HS-27A (cell line): ENCODE measurements at places on chromosomes 6 and 20.

DNA sequence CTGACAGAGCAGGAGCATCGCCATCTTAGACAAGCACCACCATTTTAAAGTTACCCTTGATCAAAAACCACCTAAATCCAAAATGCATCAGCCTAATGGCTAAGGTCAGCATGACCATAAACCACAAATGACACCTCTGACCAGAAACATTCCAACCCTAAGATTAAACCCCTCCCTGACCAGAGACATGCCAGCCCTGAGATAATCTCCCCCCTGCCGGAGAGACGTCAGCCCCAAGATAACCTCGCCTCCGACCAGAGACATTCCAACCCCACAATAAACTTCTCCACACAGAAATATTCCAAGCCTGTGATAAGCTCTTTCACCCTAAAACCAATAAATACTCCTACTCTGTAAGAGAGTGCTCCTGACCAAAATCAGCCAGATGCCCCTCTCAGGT lies 53.5 kb downstream of the PXDC1 start:
- no peak for DNase-seq

DNA sequence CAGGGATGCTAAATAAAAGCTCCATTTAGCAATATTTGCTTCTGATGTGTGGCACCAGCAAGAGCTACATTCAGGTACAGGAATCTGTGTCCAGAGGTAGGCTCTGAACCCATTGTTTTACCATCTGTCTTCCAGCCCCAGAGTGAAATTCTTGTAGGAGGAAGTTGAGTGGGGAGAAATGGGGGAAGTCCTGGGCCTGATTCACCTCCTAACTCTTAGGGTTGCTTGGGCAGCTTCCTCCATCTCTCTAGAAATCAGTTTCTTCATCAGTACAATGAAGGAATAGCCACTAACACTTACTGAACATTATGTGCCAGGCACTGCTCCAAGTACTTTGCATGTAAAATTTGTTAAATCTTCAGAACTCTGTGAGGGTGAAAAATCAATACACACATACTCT lies 35.1 kb upstream of the TSPYL1 start:
- DNase-seq = no peak

DNA sequence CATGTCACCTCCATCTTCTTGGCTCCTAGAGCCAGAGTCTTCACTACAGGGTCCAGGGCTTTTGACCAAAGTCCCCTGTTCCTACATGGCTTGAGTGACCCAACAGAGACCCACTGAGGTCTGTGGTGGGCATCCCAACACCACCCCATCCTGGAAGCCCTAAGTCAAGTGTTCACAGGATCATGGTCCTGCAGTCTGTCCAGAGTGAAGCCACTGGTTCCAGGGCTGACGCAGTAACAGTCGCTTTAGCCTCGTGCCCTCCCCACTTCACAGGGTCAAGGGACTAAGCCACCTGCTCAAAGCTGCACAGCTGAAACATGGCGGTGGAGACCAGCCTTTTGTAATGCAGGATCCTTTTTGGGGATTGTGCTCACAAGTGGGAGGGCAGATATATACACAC lies 133.9 kb downstream of the JPH2 start:
- no peak for DNase-seq

- DNase-seq = no peak
Observed at GRCh38 chr20:41286240-41286851, 31.2 kb downstream of the ZHX3 start.

DNA sequence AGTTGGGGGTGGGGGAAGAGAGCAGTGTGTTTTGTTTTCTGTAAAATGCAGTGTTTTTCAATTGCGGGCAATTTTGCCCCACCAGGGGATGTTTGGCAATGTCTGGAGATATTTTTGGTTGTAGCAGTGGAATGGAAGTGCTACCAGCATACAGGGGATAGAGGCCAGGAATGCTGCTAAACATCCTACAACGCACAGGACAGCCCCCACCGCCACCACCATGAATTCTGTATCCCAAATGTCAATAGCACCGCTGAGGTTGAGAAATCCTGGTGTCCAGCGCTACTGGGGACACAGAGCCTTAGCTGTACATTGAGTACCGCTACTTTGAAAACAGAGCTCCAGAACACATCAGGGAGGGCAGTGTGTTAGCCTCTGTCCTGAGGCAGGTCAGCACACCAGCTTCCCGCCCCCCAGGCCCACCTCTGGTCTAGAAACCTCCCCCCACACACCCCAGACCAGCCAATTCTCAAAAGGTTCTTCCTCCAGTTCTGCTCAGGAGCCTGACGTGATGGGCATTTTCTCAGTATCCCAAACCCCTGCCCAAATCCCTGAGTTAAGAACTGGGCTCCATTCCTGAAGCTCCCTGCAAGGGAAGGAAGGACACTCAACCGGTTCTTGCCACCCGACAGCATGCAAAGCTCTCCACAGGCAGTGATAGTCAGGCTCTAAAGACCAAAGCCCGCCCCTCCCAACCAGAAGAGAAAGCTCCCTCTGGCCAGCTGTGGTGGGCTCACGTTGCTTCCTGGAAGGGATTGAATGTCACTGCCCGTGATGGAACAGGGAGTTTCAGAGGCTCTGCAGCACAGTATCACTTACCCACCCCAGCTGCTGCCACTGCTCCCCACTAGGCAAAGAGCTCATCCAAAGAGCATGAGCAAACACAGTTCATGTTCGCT lies 321.5 kb upstream of the JARID2 start:
- DNase-seq = no peak

DNA sequence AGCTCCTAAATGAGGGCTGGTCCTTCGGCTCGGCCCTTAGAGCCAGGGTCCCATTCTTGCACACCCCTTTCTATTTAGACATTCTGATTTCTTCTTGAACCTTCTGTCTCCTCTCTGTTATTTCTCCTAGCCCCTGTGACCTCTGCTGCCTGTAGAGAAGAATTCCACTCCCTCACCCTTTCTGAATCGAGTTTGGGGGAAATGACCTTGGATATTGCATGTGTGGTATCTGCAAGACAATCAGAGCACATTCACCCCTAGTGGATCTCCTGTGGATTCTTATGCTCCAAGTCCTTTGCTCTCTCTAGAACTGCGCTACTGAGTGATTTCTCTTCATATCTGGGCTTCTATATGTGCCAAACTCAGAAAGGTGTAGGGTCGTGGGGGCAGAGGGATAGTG lies 55.0 kb downstream of the SLC35D3 start:
- DNase-seq = no peak

DNA sequence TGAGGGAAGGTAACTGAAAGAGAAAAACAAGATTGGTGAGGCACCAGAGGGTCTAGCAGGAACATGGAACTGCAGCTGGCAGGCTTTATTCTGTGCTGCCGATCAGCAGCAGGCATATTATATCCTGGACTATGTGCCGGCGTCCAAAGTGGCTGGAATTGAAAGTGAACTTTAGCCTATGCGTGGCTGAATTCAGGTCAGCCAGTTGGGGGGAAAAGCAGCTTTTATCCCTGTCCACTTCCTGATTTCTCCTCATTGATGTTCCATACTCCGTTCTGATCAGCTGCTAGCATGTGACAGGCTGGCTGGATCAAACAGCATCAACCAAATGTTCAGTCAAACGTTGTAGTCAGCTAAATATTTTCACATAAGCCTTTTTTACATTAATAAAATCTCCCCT lies 99.0 kb downstream of the CAP2 start:
- no peak for DNase-seq

GRCh38 chr6:37225350-37226169 lies 32.0 kb upstream of the TBC1D22B start:
- no peak for DNase-seq

- DNase-seq = no peak
Observed at GRCh38 chr6:1739680-1740079, 130.0 kb downstream of the FOXC1 start.

- DNase-seq = peak; percentile 12
Observed at GRCh38 chr20:25360631-25361286, 29.9 kb downstream of the ABHD12 start.

GRCh38 chr6:108518714-108519576 lies 41.8 kb upstream of the FOXO3 start:
- no peak for DNase-seq

GRCh38 chr6:164106345-164106769 lies 691.8 kb downstream of the QKI start:
- no peak for DNase-seq

DNA sequence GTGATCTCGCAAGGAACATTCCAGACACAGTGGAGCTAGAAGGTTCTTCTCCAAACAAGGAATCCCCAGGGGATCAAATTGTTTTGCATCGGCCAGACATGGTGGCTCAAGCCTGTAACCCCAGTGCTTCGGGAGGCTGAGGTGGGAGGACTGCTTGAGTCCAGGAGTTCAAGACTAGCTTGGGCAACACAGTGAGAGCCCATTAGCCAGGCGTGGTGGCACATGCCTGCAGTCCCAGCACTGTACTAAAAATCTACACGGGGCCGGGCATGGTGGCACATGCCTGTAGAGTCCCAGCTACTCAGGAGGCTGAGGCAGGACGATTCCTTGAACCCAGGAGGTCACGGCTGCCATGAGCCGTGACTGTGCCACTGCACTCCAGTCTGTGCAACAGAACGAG lies 15.3 kb downstream of the GMEB2 start:
- DNase-seq = no peak

GRCh38 chr20:8078528-8078914 lies 53.5 kb upstream of the PLCB1 start:
- DNase-seq = no peak

- DNase-seq = peak; percentile 8
Observed at GRCh38 chr6:115896538-115897129, 164.1 kb downstream of the FRK start.

GRCh38 chr20:14114065-14114704 lies 118.9 kb downstream of the MACROD2 start:
- DNase-seq = no peak

- DNase-seq = peak; percentile 68
Observed at GRCh38 chr20:19783966-19784401, 25.9 kb downstream of the RIN2 start.

- DNase-seq = no peak
Observed at GRCh38 chr20:19890445-19891051, 126.6 kb upstream of the NAA20 start.

GRCh38 chr20:22916021-22916842 lies 118.9 kb upstream of the SSTR4 start:
- DNase-seq = no peak

DNA sequence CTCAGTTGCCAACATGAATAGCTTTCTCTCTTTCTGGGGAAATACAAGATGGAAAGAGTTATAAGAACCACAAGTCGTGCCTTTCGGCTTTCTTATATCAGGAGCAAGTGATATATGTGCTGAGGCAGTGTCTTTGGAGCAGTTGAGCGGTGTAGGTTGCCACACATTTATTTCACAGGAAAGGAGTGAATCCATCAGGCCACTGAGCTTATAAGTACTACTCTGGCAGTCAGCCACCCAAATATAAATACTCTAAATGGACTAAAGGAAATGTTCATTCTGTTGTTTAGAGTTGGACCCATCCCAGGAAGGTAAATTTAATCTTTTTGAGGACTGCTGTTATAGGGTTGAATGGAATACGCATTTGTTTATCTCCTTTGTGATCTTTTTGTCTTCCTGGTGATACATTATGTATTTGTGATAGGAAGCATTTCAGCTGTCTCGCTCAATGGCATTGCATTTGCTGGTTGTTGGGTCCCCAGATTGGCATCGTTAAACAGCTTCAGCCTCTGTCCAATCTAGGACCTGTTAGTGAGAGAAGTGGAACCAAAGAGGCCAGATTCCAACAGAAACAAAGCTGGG lies 139.7 kb downstream of the SOBP start:
- DNase-seq = no peak

DNA sequence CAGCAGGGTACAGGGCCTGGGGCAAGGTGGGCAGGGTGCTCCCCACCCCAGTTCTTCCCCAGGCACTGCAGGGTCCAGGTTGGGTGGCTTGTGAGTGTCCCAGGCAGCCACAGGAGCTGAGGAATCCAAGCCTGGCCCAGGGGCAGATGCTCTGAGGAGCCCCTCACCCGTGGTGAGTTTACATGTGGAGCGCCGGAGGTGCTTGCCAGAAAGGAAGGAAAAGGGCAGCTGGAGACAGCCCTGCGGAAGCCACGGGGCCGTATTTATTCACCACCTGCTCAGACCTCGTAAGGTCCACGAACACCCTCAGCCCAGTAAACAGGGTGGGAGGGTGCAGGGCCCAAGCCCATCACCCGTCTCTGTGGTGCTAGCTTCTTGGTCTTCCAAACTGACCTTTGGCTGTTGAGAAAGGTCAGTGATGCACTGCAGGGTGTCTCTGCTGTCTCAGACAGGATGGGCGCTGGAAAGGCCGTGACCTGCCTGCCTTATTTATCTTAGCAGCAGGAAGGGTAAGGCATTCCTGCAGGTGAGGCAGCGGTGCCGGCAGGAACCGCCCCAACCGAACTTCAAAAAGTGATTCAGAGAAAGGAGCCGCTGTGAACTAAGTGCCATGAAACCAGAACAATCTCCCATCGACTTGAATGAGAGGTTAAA lies 4.0 kb upstream of the FRMD1 start:
- no peak for DNase-seq

GRCh38 chr20:20549267-20549612 lies 163.2 kb downstream of the RALGAPA2 start:
- no peak for DNase-seq

DNA sequence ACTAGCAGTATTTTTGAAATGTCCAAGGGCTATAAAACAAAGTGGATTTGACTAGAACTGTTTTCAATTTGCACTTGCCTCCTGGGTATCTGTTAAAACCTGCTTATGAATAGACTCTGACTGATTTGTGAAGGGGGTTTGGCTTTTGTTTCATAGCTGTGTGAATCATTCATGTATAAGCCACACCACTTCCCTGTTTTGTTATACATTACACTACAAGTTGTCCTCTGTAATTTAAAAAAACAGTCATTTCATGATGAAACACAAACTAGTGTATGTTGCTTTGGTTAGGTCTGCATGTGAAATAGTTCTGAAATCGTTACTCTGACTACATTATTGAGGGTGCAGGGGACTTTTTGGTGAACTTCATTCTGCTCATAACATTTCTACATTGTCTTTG lies 121.7 kb downstream of the NKAIN2 start:
- DNase-seq = no peak

DNA sequence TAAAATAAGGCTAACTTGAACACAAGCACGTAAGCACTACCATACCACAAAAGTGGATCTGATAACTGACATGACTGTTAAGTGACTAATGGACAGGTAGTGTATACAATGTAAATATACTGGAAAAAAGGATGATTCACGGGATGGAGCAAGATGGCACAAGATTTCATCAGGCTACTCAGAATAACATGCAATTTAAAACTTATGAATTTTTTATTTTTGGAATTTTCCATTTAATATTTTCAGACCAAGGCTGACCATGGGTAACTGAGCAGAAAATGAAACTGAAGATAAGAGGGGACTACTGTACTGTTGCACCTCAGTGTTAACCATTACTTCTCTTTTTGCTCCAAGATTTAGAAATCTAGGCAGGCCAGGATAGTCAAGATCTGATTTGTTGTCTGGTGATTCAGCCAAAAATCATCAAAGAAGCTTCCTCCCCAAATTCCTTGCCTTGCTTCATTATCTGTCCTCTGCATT lies 45.4 kb downstream of the TPBG start:
- DNase-seq = peak; percentile 41

- DNase-seq = no peak
Observed at GRCh38 chr20:24389686-24390085, 79.7 kb upstream of the SYNDIG1 start.

- no peak for DNase-seq
Observed at GRCh38 chr6:26390531-26390930, 7.6 kb downstream of the BTN2A2 start.

GRCh38 chr20:63158845-63159244 lies 57.1 kb downstream of the YTHDF1 start:
- DNase-seq = no peak
